ENCODE measurements at places on chromosomes 12 and 14.
A peak's percentile ranks its signal among the peaks of the same experiment; 100 is the strongest.

DNA sequence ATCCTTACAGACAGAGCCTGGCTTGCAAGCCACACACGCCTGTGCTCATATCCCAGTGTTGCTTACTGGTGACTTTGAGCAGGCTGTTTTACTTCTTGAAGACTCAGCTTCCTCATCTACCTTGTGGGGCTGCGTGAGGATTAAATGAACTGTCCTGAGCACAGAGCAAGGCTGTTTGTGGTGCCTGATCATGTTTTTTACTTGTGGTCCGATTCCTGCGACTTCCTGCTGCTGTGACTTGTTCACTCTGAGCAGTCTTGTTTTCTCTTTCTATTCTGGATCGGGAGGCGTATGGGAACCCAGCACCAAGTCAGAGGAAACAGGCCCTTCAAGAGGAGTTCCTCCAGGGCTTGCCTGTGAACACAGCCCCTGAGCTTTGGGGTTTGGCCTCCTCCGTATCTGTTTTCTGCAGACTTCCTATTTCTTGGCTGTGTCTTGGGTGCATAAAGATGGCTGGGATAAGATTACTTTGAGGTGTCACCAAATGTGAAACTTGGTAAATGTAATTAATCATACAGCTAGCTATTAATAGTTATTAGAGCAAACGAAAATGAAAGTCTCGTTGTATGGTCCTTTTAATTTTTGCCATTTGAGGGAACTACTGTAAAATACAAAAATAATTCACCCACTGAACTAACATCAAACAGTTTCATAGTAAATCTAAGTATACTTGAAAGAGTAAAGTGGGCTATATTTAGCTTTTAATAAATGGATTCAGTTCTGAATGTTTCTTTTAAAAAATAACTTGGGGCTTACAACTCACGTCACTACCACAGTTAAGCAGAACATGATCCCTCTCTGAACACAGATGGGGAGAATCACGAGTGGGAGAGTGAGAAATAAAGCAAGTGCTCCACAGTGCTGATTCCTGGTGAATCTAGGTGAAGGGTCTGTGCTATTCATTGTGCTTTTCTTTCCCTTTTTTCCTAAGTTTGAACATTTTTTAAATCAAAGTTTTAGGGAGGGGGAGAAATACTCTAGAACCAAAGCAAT, 251.5 kb downstream of the FOXN3 start:
- DNase-seq: no peak

DNA sequence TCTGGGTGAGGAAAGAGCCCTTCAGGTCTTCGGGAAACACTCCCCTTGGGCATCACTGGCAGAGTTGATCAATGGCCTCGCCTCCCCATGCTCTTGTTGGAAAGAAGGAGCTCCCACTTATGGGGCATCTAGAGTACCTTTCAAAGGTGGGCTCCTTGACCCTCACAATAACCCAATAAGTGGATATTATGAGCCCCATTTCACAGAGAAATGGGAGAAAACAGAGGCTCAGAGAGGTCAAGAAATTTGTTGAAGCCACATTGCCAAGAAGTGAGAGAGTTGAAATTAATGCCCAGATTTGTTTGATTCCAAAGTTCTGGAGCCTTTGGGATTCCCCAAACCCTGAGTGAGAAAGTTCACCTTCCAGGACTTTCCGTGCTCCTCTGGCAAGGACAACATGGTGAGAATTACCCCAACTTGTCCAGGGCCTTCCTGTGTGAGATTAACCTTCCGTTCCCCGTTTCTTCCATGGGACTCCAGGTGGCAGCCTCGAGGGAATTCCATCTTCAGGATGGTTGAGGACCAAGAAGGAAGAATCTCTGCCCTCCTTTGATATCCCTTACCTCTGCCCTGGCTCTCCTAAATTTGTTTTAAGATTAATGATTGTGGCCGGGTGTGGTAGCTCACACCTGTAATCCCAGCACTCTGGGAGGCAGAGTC, 7.5 kb upstream of the CHD4 start:
- no peak for DNase-seq

- no peak for DNase-seq
Measured at GRCh38 chr14:54173802-54174201, 217.2 kb upstream of the BMP4 start.

DNA sequence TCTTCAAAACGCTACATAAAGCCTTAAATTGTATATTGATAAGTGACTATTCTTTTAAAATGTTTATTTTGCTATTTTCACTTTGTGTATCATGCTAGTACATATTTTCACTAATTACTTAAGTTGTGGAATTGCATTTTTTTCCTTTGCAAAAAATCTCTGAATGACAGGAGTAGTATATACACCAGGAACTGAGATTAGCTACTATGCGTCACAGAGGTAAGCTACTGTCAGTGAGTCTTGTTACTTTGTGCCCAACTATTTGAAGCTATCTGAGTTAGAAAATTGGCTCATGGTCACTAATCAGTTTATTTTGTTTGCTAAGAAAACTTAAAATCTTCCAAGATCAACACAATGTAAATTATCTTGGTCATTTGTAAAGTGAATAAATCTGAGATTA, 887.4 kb downstream of the TMTC2 start:
- no peak for DNase-seq

DNA sequence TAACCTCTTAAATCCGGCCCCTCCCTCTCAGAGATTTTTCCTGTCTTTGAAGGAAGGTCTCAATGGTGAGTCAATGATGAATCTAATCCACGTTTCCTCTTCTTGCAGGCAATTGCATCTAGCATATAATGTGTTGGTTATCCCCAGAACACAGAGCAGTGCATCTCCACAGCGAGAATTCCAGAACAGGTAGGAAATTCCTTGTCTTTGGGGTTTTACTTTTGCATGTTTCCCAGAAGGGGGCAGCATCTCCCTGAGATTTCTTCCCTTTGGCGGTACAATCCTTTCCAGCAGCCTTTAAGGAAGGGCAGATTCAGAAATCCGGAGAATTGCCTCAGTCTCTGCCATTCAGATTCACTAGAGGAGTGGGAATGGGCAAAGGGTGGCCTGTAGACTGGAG, 128.0 kb downstream of the KCNA5 start:
- no peak for DNase-seq

DNA sequence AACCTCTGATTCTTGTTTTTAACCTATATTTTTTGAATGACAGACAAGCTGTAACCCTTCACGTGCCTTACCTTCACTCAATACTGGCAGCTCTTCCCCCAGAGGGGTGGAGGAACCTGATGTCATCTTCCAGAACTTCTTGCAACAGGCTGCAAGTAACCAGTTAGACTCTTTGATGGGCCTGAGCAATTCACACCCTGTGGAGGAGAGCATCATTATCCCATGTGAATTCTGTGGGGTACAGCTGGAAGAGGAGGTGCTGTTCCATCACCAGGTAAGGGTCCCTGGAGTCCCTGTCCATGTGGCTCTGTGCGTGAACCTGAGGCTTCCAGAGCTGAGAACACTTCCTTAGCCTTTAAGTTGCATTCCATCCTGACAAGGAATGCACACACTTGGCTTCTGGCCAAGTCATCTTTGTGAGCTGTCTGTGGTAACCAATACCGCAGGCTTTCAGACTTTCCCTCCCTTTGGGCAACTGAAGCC, 22.7 kb downstream of the TRAFD1 start:
- DNase-seq: no peak

- no peak for DNase-seq
Measured at GRCh38 chr12:57716305-57716704, 22.2 kb downstream of the AGAP2 start.

DNA sequence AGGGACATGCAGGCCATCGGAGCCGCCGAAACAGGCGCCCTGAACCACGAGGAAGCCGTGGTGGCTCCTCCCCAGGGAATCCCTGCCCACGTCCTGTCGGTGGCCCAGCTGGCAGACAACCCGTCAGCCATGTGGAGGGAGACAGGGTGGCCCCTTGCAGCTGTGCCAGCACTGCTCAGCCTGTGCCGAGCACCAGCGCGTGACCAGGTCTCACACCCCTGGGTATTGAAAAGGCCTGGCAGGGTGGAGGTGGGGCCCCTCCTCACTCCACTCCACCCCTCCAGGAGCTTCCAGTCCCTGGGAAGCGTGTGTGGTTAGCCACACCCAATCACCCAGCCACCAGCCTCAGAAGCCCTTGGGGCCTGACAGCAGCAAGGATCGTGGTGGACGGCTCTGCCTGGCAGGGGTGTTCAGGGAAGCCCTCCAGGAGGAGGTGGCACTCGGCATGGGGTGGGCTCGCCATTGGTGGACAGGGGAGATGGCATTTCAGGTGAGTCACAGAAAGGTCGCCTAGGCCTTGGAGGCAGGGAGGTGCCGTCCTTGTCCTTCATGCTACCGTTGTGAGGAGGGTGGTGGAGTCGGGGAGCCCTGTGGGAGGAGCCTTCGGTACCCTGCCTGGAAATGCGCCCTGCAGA, 12.3 kb upstream of the DLK1 start:
- DNase-seq: no peak

GRCh38 chr12:104303538-104304151, at the start of gene EID3:
Gene EID3 (plus strand): TSS chr12:104303739. CDS start chr12:104303935, 196 bp downstream.
- peak; percentile 88 for DNase-seq

GRCh38 chr12:57454213-57454565, 918 bp upstream of the INHBE start:
- DNase-seq: no peak

DNA sequence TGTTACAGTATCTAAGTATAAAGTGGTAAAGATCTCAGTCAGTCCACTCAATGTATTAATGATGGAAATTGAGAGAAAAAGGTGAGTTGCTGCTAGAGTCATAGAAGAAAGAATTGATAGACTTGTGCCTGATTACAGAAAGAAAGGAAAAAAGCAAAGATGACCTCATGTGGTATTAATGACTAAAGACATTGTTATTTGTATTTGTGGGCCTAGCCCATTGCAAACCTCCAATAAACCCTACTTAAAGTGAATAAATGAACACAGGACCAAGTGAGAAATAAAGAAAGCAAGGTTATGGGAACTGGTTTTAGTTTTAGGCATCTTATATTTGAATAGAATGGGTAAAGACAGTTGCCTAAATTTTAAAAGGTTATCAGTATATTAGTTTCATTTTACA, 105.5 kb downstream of the SYT1 start:
- DNase-seq: no peak

- no peak for DNase-seq
Measured at GRCh38 chr12:49564686-49565405, 3.1 kb downstream of the MCRS1 start.

DNA sequence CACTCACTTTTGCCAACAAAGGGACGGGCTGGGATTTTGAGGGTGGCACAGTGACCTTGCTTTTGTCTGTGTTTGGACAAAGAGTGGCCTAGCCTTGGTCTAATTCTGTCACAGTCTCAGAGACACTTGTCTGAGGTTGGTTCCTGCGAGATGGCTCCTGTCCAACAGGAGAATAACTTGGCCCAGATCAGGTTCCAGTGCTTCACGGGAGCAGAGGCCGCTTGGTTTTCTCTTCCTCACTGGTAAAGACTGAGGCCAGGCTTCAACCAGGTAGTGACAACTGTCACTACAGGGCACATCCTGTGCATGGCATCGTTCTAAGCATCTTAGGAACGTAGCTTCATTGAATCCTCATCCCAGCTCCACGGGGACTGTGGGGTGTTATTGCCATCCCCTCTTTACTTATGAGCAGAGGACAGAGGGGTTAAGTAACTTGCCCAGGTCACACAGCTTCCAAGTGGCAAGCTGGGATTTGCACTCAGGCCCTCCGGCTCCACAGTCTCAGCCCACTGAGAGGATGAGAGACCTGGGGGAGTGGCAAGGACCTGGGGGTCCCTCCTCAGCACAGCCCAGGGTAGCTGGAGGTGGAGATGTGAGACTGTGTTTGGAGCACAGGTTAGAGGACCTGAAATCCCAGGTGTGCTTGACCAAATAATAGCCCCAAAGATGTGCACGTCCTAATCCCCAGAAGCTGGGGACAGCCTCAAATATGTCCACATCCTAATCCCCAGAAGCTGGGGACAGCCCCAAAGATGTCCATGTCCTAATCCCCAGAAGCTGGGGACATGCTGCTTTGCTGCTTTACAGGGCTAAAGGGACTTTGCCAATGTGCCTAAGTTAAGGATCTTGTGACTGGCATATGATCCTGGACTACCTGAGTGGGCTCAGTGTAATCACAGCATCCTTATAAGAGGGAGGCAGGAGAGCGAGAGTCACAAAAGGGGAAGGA, 179.2 kb upstream of the RTL1 start:
- no peak for DNase-seq

- DNase-seq: no peak
Measured at GRCh38 chr14:94383777-94384176, 4.6 kb downstream of the SERPINA1 start.

DNA sequence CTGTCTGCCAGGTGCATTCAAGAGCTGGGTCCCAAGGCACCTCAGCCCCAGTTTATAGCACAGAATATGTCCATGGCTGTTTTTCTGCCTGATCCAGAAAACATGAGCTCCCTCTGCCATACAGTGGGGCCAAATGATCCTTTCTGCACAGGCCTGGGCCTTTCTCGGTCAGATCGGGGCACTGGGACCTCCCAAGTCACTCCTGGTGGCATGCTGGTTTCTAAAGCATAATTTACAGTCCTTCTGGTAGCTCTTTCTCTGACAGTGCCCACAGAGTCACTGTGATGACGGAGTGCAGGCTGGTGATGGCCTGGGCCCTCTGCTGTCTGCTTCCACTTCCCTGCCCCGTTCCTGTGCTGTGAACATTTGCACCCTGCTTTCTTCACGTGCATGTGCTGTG, 99.2 kb downstream of the ADGRD1 start:
- no peak for DNase-seq

DNA sequence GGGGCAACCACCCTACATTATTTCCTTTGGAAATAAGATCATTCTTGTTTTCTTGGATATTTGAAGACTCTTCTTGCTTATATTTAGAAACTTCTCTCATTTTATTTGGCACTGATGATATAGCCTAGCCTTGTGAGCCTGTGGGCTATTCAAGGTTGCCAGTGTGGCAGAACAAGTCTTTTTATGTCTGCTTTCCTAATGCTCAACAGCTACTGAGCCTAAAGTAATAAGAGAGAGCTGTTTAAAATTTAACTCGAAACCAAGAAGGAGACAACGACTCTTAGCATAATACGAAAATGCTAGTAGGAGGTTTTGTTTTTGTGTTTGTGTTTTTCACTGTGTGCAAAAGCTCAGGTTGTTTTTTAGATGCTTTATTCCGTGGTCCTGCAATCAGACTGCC, 104.0 kb upstream of the CPM start:
- DNase-seq: no peak
